ENCODE measurements at places on chromosomes 1 and 21.
A peak's percentile ranks its signal among the peaks of the same experiment; 100 is the strongest.

- no peak for DNase-seq
Observed at GRCh38 chr1:60036856-60037460, 36.6 kb downstream of the C1orf87 start.

DNA sequence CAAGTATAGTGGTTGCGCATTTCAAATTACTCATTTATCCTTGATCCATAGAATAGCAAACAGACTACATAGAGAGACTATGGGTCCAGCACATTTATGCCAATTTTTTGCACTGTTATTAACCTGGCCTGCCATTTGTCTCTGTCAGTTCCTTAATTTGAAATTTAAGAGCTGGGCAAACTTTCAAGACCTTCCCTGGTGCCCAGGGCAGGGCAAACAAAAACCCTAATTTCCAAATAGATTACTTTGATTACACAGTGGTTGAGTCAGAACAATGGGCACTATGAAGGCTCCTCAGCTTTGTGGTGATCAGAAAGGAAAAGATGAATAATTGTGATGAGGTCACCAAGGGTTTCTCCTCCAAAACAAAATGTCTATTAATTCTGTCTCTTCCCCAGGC is 80.6 kb downstream of the TNFSF18 start:
- no peak for DNase-seq

- DNase-seq = no peak
Observed at GRCh38 chr1:48499211-48499735, 27.3 kb upstream of the SPATA6 start.

DNA sequence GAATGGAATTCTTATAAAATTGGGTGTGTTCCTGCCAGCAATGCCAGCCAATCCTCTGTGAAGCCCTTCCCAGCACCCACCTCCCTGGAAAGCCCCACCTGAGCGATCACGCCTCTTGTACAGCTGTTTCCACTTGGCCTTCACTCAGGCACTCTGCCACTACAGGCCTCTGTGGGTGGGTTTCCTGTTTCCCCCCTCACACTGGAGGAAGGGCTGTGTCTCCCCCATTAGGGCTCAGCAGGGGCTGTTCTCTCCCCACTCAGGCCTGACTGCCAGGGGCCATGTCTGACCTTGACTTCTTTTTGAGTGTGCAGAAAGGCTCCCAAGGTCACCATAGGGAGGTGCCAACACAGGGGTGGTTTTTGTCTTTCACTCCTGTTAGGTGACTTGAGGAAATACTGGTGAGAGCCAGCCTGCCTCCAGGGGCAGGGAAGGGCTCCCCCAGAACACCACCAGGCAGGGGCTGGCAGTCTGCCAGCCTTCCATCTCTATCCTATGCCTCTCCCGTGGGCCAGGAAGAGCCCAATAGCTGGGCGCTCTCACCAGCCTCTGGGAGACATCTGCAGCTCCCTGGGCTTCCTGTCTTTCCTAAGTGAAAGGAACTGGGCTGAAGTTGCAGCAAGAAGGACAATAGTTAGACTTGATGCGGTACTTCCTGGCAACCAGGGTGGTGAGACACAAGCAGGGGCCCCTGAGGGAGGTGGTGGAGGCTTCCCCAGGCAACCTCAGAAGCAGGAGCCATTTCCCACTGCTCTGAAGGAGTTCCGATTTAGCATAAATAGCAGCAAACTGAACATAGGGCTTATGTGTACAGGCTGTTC is 49.1 kb downstream of the ELK4 start:
- DNase-seq = no peak

DNA sequence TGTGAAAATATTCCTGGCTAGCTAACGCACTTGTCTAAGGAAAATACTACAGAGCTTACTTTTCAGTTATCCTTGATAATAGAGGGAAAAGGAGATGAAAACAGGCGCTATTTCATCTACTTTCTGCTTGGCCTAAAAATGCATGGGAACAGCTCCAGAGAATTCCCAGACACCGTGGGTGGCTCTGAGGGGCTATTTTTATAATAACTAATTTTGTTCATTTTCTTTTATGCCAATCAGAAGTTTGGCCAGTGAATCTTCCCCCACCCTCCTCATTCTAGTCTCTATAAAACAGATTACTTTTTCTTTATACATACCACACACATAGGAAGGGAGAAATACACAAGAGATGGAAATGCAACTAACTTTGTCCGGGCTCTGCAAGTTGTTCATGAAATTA is 322.9 kb downstream of the SETD4 start:
- no peak for DNase-seq

DNA sequence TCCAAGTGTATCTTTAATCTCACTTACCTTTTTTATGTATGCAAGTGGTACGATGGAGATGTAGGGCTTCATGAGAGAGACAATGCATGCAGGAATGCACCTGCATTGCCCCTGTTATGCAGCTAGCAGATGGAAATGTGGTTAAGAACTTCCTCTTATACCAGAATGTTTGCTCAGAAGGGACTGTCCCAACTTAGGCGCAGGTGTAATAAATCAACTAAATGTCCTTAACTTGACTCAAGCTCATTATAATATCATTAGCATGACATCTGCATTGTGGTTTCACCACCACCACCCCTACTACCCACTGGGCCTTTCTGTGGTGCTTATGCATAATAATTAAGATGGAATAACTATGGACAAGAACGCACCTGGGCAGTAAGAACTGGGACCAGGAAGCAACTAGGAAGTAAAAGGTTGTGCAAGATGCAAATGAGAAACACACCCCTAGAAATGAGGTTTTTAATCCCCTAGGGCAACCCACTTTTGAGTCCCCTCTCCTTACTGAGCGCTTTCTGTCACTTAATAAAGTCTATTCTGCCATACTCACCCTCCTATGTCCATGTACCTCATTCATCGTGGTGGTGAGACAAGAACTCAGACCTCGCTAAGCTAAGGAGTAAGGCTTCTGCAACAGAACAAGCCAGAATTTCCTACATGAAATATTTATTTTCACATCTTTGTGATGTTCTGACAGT is 1103.3 kb upstream of the B3GALT2 start:
- peak; percentile 89 for DNase-seq

DNA sequence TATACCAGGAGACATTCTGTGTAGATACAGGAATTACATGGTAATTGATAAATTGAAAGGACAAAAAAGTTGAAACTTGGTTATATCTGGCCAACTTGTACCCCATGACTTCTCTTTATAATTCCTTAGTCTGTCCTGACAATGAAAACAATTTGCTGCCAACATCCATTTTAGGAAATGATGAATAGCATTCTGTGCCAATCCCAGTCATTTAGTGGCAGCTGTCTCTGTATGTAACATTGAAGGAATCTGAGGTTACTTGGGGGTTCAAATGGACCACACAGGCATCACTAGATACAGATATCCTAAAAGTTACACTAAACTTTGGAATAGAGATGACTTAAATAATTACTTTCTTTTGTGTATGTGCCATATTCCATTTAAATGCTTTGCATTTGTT is 38.2 kb downstream of the DHX9 start:
- DNase-seq = no peak

GRCh38 chr1:167227934-167228378 is 7.3 kb downstream of the POU2F1 start:
- DNase-seq = no peak

DNA sequence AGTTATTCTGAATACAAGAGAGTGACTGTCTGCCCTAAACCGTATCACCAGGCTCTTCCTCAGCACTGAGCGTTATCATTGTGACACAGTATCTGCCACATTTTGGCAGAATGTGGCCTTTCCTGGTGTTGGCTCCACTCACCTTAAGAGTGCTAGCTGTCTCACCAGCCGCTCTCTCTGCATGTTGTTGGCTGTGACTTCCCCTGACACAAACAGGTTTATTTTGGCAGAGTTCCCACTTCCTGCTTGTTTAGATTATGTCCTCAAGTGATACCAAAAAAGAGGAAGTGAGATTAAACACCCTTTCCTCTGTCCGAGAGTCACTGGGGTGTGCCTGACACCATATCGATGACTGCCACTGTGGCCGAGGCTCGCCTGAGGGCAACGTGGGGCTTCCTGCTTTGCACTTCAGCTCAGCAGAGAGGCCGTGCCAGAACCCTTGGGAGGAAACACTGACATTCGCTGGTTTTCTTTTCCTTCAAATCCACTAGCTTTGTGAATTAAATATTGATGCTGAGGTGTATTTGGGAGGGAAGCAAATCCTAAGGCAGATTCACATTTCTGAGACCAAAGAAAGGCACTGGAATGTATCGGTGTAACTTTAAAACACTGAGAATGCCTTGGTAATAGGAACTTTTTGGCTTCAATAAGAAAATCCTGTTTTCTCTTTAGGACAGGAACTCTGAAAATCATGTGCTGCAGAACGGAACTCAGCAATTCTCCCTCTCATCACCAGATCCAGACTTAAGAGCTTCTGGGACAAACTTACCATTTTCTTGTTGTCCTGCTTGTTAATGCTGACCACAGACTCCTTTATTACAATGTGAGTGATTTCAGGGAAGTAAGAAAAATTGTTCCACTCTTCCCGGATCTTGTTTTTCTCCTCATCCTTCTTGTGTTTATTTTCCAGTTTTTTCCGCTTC is 102.1 kb downstream of the JAK1 start:
- DNase-seq = peak; percentile 73

DNA sequence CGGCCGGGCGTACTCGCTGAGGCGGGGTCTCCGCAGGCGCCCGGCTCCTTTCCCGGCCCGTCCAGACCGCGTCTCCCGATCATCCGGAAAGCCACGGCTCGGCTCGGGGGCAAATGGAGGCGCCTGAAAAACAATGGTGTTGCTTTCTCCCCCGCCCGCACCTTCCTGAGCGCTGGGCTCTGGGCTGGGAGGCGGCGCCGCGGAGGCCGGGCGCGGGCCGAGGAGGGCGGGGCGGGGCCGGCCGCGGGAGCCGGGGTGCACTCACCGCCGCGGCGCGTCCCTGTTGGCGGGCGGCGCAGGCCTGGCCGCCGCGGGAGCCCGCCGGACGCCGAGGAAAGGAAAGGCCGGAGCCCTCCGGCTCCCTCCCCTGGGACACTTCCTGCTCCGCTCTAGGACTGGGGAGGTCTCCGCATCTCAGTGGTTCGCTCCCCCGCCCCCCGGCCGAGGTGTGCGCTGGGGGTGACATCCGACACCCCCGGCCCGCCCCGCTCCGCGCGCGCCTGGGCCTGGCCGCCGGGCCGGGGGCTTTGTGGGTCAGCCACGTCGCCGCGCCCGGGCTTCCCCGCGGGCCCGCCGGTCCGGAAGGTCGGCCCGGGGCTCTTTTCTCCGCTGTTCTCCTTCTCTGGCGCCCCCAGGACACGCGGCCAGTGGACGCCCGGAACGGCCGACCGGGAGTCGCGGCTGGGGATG is at the start of gene ZNF496:
Gene ZNF496 (minus strand): TSS at position 343 of the 690 bp plus-strand sequence. CDS start 2,289 bp downstream, outside the sequence.
- peak; percentile 65 for DNase-seq

DNA sequence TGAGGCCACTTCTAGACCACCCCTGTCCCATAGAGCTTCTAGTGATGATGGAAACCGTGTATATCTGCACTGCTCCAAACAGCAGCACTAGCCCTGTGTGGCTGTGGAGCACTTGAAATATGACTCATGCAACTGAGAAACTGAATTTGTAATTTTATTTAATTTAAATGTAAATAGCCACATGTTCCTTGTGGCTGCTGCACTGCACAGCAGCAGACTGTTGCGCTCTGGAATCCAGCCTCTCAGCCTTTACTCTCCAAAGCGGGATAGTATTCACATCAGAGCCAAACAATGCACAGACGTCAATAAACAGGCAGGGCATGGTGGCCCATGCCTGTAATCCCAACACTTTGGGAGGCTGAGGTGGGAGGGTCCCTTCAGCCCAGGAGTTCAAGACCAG is 12.0 kb downstream of the CAPN2 start:
- DNase-seq = no peak

- no peak for DNase-seq
Observed at GRCh38 chr1:149849111-149849946, 50.0 kb upstream of the BOLA1 start.

- DNase-seq = no peak
Observed at GRCh38 chr1:220425852-220426251, 102.1 kb upstream of the MARK1 start.

GRCh38 chr1:10253755-10254154 is 43.4 kb downstream of the KIF1B start:
- DNase-seq = no peak

DNA sequence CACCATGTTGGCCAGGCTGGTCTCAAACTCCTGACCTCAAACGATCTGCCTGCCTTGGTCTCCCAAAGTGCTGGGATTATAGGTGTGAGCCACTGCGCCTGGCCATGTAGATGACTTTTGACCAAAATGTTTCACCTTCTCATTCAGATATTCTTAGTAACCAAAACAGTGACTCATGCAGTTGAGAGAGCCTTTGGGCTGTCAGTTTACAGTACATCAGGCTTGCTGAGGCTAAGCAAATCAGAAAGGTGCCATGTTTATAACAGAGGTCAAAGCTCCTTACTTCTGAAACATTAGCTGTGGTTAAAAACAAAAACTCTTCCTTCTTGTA is 21.0 kb downstream of the CNIH4 start:
- DNase-seq = no peak

DNA sequence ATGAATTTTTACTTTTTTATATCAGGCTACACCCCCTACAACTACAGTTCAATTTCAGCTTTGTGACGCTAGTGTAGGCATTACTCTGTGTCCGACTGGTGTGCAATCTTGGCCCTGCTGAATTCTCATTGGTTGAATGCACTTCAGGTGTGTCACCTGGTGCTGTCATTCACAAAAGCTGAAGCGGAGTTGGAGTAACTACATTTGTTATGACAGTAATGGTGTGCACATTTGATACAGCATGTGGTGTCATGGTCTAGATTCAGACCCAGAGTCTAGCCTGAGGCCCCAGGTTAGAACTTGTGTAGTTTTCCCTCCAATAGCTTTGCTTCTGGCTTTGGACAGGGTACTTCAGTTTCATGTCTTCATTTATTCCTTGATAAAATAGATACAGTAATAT is 88.7 kb downstream of the C1orf94 start:
- DNase-seq = no peak

DNA sequence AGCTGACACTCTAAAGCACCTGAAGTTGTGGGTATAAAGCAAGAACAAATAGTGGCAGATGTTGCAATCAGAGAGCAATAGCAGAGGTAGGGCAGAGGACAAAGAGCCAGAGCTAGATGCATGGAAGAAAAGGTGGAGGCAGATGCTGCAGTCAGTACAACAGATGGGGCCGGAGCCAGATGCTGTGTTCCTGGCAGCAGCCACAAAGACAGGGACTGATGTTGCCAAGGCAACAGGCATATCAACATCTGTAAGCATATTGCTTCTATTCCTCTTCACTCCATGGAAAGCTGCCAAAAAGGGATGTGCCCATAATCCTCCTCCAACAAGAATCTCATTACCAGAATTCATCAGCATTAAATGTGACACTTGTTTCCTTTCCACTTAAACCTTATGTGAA is 108.0 kb downstream of the TNNI3K start:
- DNase-seq = no peak

DNA sequence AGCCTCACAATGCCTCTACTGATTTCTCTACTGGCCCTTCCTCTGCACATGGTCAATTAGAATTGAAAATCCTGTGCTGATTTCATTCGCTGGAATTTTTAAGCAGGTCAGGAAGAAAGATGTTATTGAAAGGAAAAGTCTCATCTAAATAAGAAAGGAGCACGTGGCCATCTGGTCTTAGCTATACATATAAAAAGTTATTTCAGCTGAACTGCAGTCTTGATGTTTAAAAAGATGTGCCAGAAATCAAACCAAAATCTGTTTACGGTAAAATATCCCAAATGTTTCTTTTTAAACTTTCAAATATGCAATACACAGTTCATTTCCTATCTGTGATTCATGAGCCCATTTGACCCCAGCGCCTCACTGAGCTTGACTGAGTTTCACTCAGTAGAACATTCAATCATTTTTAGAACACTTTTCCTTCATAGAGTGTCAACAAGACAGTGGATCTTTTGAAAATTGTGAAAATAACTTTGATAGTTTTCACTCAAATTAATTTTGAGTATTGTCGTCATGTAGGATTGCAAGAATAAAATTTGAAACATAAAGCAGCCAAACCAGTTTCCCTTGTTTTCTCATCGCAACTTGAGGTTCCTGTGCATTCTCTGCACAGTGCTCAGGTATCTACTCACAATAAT is 293.6 kb downstream of the PTPRC start:
- DNase-seq = no peak

Data from CD4-positive, alpha-beta memory T cell (primary cell).